ENCODE measurements at places on chromosomes 16 and 17. TPM values are rescaled to one million over a fixed set of nuclear protein-coding genes. Genes with fewer than 3 reads are reported as not detected.

TMEM98 gene
- 139 TPM for total RNA-seq

C1QL1 gene
- 0.49 TPM for total RNA-seq

SEZ6L2 gene
- 1.1 TPM for total RNA-seq

COX6A2 gene
- not detected for total RNA-seq

PCTP gene
- 16.1 TPM for total RNA-seq

TP53TG3C gene
- total RNA-seq = not detected

TERB1 gene
- 0.16 TPM for total RNA-seq

TPSB2 gene
- not detected for total RNA-seq

RTN4RL1 gene
- 1.6 TPM for total RNA-seq

FCSK gene
- total RNA-seq = 9.7 TPM

CEP295NL gene
- total RNA-seq = 6.2 TPM

CRISPLD2 gene
- total RNA-seq = 200 TPM

PRKCA gene
- total RNA-seq = 40.4 TPM

CCL1 gene
- total RNA-seq = not detected

All from hair follicle dermal papilla cell (primary cell).